Stimulated activated naive CD4-positive, alpha-beta T cell (primary cell): ENCODE measurements at places on chromosomes 13 and 19.

DNA sequence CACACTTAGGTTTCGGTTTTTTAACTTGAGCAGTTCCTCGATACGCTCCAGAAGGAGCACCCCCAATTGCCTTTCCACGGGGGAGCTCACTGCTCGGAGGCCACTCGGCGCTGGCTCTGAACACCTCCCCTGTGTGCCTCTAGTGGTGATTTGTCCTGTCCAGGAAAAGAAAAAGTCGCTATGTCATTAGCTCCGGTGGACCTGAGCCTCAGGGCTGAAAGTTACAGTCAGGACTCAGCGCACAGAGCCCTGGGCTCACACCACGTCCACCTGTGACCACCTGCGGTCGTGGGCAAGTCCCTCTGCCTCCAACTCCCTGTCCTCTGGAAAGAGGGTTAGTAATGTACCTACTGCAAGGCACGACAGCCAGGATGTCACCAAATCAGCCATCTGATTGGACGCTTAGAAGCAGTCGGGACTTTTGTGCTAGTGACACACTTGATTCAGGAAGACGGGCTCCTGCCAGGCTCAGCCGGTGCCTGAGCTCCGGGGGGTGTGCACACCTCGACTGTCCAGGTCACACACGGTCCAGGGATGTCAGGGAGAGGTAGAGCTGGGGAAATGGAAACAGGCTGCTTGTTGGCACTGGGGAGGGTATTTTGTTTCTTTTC, 3.9 kb upstream of the TMPRSS9 start:
- no peak for DNase-seq

- no peak for DNase-seq
These were observed 58.8 kb downstream of the GGACT start for GRCh38 chr13:100529666-100530377.

DNA sequence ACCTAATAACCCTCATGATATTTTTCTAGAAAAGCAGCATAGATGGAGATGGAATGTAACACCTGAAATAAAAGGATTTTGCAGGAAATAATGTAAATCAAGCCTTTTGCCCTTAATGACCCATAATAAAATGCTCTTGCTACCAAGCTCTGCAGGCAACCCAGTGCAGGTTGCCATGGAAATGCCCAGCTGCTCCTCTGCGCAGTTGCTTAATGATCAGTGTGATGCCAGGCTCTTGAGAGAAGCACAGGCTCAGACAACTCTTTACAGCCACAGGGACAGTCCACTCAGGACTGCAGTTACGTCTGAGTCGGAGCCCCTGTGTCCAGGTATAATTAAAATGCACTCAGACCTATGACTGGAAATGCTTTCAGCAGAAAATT, 165.5 kb downstream of the LACC1 start:
- no peak for DNase-seq

- DNase-seq: no peak
These were observed 153.3 kb downstream of the IER2 start for GRCh38 chr19:13303381-13304129.

DNA sequence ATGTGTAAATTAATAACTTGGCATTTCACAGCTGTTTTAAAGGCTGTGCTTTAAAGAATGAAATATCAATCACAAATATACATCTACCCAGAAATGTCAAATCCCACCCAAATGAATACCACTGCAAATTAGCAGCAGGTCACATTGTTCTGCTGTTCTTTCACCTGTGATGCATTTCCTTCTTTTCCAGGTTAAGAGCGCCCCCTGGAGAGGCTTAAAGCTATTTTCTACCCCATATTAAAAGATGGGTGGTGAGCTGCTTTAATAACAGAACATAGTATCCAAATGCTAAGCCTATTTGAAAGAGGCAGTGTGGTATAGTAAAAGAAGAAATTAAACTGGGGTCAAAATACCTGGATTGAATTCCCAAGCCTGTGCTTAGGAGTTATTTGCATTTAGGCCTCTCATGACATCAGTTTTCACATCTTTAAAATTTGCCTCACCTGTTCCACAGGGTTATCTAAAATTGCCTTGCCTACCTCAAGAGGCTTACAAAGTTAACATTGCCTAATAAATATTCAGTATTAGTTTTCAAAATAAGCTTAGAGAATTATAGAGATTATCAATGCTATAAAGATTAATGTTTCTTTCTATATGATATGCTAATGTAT, 396.9 kb upstream of the SLITRK5 start:
- no peak for DNase-seq

DNA sequence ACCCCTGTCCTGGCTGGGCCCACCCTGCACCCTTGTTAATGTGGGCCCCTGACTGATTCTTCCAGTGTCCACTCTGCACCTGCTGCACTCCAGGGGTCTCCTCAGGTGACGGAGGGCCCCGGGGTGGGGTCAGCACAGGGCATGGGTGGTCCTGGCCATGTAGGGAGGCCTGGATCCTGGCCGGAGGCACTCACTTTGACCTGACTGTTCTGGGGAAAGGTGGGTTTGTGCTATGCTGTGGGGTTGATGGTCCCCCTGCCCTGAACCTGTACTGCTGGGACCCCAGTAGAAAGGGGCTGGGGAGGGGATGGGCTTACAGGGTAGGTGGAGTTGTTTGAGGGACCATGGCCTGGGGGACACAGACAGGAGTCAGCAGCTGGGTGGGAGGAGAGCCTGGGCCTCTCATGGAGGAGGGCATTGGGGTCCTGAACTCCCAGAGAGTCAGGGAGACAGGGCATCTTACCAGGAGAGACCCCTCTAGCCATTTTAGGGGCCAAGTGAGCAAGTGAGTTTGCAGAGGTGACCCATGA, 25.8 kb upstream of the CEACAM1 start:
- no peak for DNase-seq

DNA sequence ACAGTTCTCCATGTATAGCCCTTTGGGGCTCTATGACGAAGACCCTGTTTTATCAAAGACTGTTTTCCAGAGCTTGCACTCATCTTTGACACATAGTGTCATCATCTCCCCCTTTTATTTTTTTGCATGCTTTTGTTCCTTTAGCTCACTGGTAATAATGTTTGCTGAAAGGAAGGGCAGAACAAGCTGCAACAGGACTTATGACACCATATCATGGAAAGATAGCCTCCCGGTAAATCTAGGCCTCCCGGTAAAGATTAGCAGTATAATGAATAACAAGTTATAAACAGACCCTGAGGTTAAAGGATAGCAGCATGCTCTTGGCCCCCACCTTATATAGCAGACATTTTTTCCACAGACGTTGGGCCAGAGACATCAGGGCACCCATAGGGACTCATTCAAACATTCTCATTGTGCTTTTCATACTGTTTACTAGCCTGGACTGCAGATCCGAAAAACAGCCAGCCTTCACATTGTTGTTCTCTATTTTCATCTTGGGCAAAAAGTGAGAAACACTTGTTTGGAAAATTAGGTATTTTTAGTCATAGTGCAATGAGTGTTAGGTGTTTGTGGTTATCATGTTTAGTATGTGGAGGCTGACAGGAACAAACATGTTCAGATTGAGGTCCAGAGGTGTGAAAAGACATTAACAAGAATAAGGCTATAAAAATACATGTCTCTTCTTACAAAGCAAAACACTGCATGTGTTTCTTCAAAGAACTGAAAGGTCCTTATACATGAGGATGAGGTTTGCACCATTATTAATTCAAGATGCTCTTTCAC, 136.9 kb upstream of the SPRY2 start:
- DNase-seq: no peak

- no peak for DNase-seq
These were observed 7.4 kb downstream of the MPND start for GRCh38 chr19:4350726-4351125.

DNA sequence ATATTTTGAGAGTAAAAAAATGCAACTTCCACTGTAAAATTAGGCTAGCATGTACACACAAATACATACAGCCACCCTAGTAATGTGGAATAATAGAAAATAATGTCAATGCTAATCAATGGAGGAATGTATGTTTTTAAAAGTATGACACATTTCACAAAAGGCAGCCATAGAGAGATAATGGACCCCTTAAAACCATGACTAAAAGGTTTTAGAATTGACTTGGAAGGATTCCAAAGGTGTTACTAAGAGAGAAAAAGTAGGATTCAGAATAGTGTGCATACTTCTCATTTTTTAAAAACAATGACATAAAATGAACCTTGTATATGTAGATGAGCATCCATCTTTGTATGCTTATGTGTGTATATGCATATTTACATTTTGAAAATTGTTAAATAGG, 597.9 kb upstream of the PCDH9 start:
- no peak for DNase-seq

- DNase-seq: peak; percentile 23
These were observed 5.6 kb downstream of the INAFM1 start for GRCh38 chr19:47280183-47280797.

DNA sequence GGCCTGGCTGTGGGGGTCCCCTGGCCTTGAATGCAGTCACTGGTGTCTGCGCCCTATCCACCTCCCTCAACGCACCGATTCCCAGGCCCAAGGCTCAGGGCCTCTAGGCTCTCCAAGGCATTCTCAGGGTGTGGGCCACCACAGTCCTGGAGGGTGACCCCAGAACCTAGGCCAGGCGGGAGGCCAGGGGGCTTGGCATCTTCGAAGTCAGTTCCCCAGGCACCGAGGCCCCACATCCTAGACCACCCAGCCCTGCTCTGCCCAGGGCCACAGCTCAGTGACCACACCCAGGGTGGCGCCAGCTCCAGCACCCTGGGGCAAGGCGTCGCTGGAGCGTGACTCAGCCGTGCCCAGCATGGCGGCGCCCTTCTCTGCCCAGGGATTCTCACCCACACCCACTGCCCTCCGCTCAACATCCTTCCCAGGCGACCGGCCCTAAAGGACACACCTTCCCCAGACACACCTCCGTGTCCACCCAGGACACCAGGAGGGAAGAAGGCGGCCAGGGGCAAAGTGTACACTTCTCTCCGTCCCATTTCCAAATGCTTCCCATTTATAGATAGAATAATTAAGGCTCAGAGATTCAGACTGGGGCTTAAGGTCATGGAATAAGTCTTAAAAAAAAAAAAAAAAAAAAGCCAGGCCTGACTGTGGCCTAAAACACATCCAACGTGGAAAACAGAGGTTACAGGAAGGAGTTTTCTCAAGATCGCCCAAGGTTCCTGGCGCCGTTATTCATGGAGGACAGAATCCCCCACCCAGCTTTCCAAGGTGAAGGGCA, 36.4 kb upstream of the NANOS3 start:
- DNase-seq: no peak

GRCh38 chr19:5297272-5297669, 43.3 kb downstream of the PTPRS start:
- DNase-seq: no peak

GRCh38 chr19:12695096-12695495, 1.3 kb downstream of the FBXW9 start:
- DNase-seq: no peak

- DNase-seq: no peak
These were observed 681.4 kb upstream of the PRR20A start for GRCh38 chr13:56459286-56459685.

DNA sequence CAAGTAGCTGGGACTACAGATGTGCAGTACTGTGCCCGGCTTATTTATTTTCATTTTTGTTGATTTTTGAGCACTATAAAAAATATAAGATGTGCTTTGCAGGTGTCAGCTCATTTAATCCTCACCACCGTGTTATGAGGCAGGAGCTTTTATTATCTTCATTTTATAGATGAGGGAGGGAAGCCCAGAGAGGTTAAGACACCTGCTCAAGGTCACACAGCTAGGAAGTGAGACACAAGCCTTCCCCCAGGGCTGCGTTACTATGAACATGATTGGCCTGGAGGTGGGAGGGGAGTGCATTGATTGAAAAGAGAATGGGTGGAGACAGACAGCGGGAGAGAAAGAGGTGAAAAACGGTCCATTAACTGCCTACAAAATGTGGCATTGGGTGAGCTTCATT, 7.2 kb downstream of the ANKRD24 start:
- no peak for DNase-seq

- no peak for DNase-seq
These were observed 405.2 kb upstream of the PRR20A start for GRCh38 chr13:56735537-56735942.

DNA sequence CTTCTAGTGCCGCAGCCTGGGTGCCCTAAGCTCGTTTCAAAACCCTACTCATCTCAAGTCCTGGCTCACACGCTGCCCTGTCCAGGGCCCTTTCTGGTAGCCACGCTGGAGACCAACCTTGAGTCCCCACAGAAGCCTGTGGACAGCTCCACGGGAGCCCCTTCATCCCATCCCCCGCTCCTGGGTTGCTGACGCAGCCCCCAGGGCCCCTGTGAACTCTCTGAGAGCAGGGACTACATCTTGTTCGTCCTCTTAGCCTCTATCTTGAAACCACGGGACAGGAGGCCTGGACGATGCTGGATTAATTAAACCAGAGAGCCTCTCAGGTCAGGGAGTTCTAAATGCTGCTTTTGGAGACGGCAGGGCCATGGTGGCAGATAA, 7.4 kb downstream of the MLLT1 start:
- DNase-seq: no peak

- no peak for DNase-seq
These were observed 9.5 kb upstream of the SHKBP1 start for GRCh38 chr19:40567040-40567749.

DNA sequence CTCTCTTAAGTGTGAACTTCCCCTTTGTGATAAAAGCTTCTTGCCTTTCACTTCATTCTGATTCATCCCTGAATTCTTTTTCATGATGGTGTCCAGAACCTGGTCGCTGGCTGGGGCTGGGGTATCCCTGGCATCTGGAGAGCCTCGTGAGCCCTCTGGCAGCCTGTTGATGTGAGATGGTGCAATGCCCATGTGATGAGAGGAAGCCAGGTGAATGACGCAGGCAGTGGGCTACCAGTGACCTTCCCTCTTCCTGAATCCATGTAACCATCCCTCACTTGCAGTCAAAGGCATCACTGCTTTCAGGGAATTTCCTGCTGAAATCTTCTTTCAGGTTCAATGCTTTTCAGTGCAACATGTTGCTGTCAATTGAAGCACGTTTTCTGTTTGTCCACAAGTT, 158.6 kb upstream of the SLC10A2 start:
- no peak for DNase-seq

GRCh38 chr19:47494729-47495128, 10.7 kb upstream of the KPTN start:
- no peak for DNase-seq

GRCh38 chr19:46639358-46640182, 3.6 kb upstream of the GNG8 start:
- no peak for DNase-seq

DNA sequence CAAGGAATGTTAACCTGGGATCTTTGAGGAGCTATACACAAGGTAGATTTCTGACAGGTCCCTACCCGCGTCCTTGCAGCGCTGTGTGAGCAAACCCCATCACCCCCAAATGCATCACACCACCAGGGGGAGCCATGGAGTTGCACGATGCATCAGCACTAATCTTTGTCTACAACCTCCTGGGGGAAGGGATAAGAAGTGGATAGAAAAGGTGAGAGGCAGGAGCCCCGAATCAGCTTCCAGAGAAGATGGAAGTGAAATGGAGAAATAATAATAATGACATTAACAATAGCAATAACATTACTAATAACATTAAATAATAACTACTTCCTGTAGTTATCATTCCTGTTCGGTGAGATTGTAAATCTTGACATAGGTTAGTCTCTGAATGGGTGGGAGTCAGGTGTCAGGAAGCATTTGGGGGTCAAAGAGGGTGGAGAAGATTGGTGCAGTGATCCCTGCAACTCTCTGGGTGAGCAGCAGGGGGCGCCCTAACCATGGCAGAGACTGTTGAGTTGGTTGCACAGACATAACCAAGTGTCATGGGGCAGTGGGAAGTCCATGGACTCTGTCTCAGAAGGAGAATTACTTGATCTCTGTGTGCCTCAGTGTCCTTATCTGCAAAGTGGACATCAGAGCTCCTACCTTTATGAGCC, 16.5 kb downstream of the SIGLEC7 start:
- peak; percentile 53 for DNase-seq

GRCh38 chr13:74280795-74281490, 146.7 kb upstream of the KLF12 start:
- DNase-seq: no peak
